IMR-90 (cell line): ENCODE measurements at places on chromosomes 1 and 21. TPM values are rescaled to one million over a fixed set of nuclear protein-coding genes. Genes with fewer than 3 reads are reported as not detected.

The HS2ST1 gene
- 13.1 and 20.6 TPM in 2 replicates for total RNA-seq

The MSH4 gene
- under 0.01 TPM in 2 replicates for total RNA-seq

DNA sequence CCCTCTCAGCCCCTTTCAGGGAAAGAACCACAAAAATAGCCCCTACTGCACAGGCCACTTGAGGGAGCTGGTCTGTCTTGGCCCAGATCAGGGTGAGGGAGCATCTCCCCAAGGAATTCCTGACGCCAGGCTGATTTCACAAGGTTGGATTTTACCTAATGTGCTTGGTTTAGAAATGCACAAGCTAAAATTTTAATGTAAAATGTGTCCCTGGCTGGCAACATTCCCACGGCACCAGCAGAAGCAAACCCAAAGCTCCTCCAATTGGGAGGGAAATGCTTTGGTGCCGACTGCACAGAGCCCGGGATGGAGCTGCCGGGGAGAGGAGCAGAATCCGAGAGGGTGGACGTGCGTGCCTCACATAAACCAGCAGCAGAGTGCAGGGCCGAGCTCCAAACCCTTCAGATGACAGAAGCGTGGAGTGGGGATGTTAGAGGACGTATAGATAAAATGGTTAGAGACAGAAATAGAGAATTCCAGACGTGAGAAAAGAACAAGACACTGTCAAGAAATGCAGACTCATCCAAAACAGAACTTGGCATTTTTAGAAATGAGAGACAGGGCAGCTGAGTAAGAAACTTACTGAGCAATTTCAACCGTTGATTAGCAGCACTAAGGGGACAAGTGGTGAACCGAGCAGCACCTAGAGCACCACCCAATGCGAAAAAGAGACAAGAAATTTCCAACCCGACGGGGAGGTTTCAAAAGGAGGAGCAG, 41.6 kb upstream of the TMEM52 start:
- H3K27me3 ChIP-seq: peaks cover 42% of the 10 kb centered on the region
- no peak overlapping the region for H3K27ac ChIP-seq
- H3K4me3 ChIP-seq: no peak overlapping the region
- no peak for DNase-seq

DNA sequence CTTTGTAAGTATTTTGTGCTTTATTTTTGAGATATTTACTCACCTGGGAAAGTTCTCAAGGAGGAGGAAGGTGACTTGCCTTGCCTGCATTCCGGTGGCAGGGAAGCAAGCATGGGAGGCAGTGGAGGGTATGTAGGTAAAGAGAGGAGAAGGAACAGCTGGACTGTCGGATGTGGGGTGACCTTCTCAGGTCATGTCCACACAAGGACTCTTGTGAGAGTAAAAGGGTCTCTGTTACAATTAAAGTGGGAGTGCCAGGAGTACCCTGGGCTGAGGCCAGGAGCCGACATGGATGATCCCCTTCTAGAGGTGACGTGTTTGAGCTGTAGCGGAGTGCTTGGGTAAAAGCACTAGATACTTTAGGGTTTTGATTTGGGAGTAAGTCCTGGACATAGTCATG, 25.0 kb downstream of the UBE4B start:
- no peak overlapping the region for H3K27ac ChIP-seq
- H3K27me3 ChIP-seq: no peaks in the 10 kb centered on the region
- no peak overlapping the region for H3K4me3 ChIP-seq
- H3K4me1 ChIP-seq: peaks cover 6% of the 10 kb centered on the region
- no peaks in the 10 kb centered on the region; the same call in 1 of the 2 replicates for H3K36me3 ChIP-seq
- DNase-seq: no peak

GRCh38 chr1:226360106-226360746, 47.7 kb downstream of the PARP1 start:
- DNase-seq: no peak
- no peaks in the 10 kb centered on the region for H3K27me3 ChIP-seq
- H3K27ac ChIP-seq: no peak overlapping the region
- no peak overlapping the region for H3K4me3 ChIP-seq

- no peak overlapping the region for H3K27ac ChIP-seq
- H3K27me3 ChIP-seq: no peaks in the 10 kb centered on the region
- peaks cover 23% of the 10 kb centered on the region for H3K36me3 ChIP-seq
Measured at GRCh38 chr21:25893191-25893590, 158.4 kb downstream of the GABPA start.

- H3K4me3 ChIP-seq: no peak overlapping the region
- H3K36me3 ChIP-seq: no peaks in the 10 kb centered on the region
- H3K27ac ChIP-seq: no peak overlapping the region
- no peaks in the 10 kb centered on the region for H3K27me3 ChIP-seq
Measured at GRCh38 chr1:75097654-75098053, 36.5 kb upstream of the LHX8 start.

- no peak overlapping the region for H3K4me3 ChIP-seq
- H3K27me3 ChIP-seq: no peaks in the 10 kb centered on the region
- no peak overlapping the region for H3K27ac ChIP-seq
- H3K4me1 ChIP-seq: peaks cover 2% of the 10 kb centered on the region; the same call in 1 of the 2 replicates
Measured at GRCh38 chr21:21236996-21237395, 238.8 kb downstream of the NCAM2 start.

GRCh38 chr21:45543710-45544448, 1.6 kb upstream of the SLC19A1 start:
- no peak for DNase-seq
- H3K4me3 ChIP-seq: no peak overlapping the region
- peaks cover 10% of the 10 kb centered on the region for H3K27me3 ChIP-seq
